ENCODE measurements at places on chromosomes 13 and 19. TPM values are rescaled to one million over a fixed set of nuclear protein-coding genes. Genes with fewer than 3 reads are reported as not detected.

Gene ADGRE2
- total RNA-seq, result 6.0 TPM

DNA sequence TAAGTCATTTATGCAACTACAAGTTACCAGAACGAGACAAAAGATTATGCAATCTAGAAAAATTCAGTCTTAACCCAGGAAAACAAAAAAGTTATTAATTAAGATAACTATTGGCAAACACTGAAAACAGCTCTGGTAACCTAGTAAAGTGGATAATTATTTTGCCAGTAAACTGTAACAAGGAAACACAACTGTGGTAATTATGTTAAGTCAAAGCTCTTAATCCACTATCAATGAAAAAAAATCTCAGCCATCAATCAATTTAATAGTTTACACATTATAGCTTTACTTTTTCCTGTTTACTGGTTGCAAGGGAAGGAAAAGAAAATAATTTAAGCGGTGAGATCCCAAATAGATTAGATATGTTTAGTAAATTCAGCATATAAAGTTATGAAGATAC lies 11.2 kb downstream of the EXOSC8 start:
- DNase-seq, result no peak

GRCh38 chr13:113862931-113863523 lies 849 bp downstream of the GAS6 start:
- peak; percentile 77 for DNase-seq

DNA sequence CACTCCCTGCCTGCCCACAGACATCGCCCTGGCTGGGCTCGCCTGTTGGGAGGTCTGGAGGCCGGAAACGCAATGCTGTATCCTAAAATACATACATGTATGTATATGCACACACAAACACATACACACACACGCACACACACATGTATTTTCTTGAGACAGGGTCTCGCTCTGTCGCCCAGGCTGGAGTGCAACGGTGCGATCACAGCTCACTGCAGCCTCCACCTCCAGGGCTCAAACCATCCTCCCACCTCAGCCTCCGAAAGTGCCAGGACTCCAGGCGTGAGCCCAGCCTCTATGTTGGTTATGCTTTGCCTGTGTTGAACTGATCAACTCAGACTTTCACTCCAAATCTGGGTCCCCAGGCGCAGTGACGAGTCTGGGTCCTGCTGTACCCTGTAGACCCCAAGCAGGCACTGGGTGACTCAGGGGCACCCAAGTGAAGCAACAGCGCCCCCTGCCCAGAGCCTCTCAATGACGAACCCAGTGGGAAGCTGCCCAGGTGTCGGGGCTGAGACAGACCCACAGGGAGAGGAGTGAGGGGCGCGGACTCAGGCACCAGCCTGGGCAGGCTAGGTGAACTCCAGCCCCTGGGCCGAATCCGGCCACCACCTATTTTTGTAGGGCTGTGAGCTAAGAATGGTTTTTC lies 27.4 kb upstream of the CACTIN start:
- DNase-seq, result no peak

- no peak for DNase-seq
Observed at GRCh38 chr13:56923626-56924140, 217.0 kb upstream of the PRR20A start.

- DNase-seq, result peak; percentile 100
Observed at GRCh38 chr19:38850436-38850975, 720 bp upstream of the HNRNPL start.

GRCh38 chr13:41905600-41906254 lies 55.2 kb downstream of the VWA8 start:
- no peak for DNase-seq
